GM19239 (cell line): ENCODE measurements at places on chromosomes 11 and 22.

GRCh38 chr11:63511048-63511748, 5.3 kb downstream of the LGALS12 start:
- DNase-seq, result no peak

- no peak for DNase-seq
These were observed 24.1 kb upstream of the TUB start for GRCh38 chr11:8056810-8057463.

DNA sequence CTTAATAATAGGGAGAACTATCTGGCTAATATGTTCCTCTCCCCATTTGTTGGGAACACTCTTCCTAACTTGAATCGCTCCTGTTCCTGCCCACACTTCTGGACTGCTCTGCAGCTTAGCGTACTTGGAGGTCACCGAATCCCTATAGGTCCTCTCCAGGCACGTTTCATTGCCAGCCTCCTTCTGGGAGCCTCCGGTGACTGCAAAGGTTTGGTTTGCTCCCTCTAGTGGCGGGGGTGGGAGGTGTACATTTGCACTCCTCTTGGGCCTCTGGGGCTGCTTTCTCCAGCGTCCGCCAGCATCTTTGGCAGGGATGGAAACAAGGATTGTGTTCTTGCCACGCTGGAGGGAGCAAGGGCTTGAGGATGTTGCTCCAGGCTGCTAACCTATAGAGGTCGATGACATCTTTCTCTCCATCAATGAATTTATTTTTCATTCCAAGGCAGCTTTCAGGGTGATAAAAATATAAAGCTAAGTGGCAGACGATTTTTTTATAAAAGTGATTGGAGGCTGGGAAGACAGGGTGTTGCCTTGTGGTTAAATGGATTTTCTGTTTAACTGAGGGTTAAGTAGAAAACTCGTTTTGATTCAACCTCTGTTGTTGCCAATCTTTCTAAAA, 48.7 kb downstream of the TSPAN18 start:
- peak; percentile 40 for DNase-seq

DNA sequence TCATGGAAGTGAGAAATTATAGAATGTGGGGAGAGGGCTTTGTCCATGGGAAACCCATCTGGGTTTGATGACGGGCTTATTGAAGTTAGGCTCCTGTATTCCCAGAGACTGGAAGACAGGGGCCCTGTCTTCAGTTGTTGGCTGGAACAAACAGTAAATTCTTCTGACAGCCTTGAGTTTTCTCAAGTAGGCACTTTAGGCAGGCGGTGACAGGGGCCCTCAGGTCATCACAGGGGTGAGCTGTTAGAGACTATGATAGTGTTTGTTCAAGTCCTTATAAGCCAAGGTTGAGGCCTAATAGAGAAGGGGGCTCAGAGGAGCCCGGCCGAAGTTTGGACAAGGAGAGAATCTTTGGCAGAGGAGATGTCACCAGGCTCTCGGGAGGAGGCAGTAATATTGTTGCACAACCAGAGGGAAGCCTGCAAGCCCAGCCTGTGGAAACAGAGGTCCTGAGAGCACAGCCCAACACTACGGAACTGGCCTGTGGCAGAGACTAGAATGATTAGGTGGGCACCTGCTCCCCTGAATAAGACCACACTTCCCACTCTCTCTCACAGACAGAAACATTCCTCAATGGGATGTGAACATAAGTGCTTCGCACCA, 20.2 kb upstream of the IL17RA start:
- no peak for DNase-seq

- DNase-seq, result no peak
These were observed 45.3 kb downstream of the CCDC34 start for GRCh38 chr11:27317751-27318150.

DNA sequence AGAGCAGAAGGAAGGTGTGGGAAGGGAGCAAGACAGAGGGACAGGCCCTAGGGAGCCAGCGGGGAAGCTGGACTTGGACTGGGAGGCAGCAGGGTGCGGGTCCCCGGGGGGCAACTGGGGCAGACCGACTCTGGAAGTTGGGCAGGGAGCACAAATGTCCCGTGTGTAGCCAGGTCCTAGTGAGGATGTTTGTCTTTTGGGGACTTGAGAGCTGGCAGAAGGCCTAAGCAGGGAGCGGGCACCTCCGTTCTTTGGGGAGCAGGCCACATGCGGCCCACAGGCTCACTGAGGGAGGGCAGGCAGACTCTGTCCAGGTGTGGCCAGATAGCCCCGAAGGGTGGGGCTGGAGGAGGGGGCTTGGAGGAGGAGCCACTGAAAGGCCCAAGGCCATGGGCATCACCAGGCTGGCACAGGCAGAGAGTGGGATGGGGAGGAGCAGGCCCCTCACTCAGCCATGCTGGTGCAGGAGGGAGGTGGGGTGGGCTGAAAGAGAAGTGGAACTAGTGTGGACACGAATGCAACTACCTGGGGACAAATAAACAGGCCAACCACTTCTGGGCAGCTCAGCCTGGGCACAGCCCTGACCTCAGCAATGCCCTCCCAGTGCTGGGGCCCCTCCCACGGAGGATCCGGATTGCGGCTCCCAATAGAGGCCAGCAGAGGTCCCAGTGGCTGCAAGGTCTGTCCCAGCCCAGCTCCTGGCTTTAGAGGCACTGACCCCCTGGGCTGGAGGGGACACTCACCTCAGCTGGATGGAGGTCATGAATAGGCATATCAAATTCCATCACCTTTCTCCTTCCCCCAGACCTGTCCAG, 1.3 kb upstream of the SCARF2 start:
- DNase-seq, result peak; percentile 26

DNA sequence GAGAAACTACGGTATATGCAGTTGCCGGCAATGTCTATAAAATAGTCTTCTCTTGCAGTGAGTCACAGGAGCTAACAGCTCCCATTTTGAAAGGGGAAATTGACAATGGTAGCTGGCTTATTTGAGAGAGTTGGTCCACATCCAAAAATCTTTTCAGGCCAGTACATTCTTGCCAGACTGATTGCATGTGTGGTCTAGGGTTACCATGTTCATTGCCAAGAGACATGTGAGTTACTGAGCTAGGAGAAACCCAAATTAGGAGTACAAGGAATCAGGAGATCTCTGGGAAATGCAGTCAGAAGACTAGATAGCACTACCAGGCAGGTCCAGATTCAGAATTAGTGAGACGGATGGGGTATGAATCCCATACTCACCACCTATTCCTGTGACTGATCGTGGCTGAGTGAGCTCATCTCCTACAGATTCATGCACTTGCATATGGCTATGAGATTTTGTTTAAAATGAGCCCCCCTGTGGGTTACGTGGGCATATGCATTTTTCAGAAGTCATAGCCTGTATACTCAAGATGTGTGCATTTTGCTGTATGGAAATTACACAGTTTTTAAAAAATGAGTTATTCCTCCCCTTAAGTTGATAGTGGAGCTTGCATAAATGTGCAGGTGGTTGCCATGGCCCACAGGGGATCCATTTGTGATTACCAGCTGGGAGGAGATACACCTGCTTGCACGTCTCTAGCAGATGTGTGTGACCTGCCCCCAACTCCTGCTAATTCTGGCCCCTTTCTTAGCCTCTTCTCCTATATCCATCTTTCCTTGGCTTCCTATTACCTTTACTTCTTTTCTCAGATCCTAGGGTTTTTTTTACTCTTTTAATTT, 102.7 kb downstream of the COMMD9 start:
- no peak for DNase-seq
